Substantia nigra (tissue), 51 donors: ENCODE measurements at places on chromosomes 12 and 14.

GRCh38 chr14:89495718-89496117 is 78.7 kb upstream of the FOXN3 start:
- no peak for DNase-seq

GRCh38 chr12:28759333-28759732 is 389.7 kb upstream of the FAR2 start:
- DNase-seq: no peak

DNA sequence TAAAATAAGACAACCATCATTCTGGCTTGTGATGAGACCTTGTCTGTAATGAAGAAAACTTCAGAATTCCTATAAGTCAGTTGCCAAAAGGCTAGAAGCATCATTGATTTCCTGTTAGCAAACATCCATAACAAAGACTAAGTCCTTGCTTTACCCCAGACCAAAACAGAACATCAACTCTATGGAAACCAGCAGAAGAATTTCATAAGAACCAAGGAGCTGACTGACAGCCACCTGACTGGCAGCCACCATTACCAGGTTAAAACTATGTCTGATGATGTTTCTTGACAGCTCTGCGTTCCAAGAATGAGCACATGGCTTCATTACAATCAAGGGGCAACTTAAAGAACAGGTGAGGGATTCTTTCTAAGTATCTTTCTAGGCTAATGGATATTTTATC is 29.3 kb downstream of the HECTD4 start:
- no peak for DNase-seq

DNA sequence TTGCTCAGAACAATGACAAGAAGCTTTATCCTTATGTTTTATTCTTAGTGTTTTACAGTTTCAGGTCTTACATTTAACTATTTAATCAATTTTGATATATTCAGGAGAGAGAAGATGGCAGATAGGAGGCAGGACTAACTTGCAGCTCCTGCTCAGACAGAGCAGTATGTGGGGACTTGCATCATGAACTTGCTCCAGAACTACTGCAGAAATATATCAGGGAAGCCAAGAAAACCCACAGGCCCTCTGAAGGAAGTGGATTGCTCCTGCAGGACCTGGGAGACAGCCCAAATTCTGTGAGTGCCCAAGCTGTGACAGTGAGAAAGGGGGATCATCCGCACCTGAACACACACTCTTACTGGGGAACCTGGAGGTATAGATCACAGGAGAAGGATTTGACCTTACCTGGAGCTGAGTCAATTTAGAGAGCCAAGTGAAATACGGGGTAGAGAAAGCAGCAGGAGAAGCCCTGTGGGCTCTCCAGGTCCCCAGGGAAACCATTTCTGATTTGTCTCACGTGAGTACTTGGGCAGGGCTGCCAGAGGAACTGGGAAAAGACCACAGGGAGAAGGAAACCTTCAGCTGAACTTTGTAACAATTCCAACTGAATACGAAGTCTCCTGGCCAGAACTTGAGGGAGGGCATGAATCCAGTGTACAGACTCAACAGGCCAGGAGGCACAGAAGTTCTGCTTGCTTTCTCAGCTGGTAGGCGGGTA is 28.9 kb upstream of the TSPAN8 start:
- no peak for DNase-seq

- DNase-seq: no peak
Observed at GRCh38 chr14:59305836-59306555, 117.5 kb downstream of the DAAM1 start.

GRCh38 chr12:39277416-39277815 is 165.5 kb downstream of the KIF21A start:
- no peak for DNase-seq

GRCh38 chr14:99718031-99718810 is 34.1 kb downstream of the CYP46A1 start:
- DNase-seq: no peak

GRCh38 chr14:39984323-39984722 is 552.1 kb upstream of the FBXO33 start:
- no peak for DNase-seq

DNA sequence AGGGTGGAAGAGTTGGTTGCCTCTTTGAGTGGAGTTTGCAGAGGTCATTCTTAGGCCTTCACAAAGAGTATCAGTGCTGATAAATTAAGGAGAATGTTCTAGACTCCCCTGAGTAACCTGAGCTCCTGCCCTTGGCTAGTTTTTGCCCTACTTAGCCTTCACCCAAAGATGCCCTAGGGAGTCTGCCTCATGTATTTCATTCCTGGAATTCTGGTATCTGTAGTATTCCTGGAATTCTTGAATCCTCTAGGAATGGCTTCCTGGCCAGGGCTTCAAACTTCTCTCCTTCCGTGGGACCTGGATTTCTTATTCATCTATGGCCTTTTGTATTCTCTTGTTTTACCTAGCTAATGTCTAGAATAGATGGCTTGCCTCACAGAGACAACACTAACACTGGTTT is 701.1 kb downstream of the NOVA1 start:
- no peak for DNase-seq

DNA sequence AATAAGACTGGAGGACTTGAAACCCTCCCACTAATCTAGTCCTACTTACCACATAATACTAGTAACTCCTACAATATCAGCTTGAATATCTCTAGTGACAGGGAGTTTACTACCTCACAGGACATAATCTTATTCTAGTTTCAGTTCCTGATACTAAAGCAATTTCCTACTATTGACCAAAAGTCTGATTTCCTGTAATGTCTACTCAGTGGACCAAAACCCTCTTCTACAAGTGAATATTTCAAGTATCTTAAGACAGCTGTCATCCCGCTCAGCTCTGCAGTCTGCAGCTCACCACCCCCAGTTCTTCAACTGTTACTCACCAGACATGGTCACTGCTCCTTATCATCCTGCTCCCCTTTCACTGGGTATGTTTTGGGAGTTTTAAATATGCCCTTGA is 70.8 kb upstream of the TMCC3 start:
- DNase-seq: no peak

DNA sequence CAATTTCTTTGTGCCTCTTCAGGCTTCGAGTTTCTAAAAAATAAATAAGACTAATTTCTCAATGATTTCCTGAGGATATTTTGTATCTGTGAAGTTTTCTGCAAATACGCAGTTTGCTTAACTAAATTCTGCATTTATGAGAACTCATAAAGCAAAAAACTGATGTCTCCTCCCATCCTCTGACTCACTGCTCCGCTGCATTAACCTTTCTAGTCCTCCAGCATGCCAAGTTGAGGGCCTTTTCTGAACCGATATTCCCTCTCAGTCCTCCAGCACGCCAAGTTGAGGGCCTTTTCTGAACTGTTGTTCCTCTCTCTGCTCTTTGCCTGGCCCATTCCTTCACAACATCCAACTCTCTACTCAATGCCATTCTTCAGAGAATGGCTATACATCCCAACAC is 3.2 kb downstream of the IPO8 start:
- no peak for DNase-seq

GRCh38 chr12:93524386-93525133 is 47.9 kb upstream of the SOCS2 start:
- DNase-seq: no peak

DNA sequence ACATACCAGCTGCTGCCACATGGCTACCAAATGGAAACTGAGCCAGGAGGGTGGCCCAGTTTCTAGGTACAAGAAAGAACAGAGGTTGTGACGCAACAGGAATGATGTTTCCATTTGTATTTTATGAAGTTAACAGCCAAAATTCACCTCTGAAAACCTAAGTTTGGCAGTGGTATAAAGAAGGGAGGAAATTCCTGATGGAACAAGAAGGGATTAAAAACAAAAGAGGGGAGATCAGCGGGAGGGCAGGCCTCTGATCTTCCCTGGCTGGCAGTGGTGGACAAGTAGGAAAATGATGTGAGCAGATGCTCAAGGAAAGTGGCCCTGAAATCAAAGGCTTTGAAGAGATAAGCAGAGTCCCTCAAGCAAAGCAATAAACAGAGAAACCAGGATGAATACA is 47.3 kb upstream of the BCL2L14 start:
- DNase-seq: no peak

- no peak for DNase-seq
Observed at GRCh38 chr12:92139634-92140150, 6.0 kb downstream of the BTG1 start.

DNA sequence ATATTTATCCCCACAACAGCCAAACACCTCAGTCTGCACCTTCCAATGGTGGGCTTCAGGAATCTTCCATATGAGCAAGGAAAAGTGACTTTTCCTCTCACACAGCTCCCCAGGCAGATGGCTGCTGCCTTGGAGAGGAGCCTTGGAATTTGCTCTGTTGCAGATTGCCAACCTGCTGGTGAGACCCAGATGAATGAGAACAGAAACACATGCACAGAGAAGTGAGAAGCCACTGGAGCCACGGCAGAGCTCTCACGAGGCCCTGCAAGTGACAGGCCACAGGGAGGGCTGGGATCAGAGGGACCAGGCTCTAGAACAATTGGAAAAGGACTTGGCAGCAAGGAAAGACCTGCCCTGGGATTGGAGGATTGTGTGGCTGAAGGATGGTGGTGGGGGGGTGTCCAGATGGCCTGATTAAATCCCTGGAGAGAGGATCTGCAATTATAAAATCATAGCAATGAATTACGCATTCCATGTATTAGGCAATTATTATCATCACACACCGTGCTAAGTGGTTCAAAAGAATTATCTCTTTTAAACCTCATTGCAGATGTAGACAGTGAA is 84.9 kb upstream of the PWP1 start:
- no peak for DNase-seq

GRCh38 chr12:93108985-93109384 is 179.9 kb upstream of the EEA1 start:
- DNase-seq: no peak

GRCh38 chr14:42407153-42407552 is 800.5 kb downstream of the LRFN5 start:
- DNase-seq: no peak

DNA sequence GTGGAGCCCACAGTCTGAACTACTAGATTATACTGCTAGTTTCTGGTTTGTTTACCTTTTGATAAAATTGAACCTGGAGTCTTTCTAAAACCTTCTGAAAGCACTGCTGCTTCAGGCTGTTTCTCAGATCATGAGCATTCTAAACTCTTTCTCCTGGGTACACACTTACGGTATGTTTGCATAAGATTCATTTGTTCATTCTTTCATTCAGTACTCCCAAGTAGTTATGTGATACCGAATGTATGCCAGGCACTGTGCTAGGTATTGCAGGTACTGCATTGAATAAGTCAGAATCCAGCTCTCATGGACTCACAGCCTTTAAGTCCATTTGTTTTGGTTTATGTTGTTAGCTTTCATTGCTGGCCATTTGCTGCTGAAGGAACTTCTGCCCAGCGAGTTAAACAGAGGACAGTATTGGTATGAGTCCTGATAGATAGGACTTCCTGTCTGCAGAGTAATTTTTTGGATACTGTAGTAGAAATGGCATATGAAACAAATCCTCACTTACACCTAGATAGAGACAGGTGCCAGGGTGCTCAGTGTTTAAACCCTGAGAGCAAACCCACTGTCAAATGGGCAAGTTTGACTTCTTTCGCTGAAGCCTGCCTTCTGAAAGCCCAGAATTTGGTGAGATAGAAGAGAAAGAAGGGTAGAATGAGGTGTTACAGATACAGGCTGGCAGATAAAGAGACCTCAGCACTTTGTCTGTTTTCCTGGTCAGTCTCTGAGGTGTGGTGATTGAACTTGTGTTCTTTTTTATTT is 2.1 kb downstream of the SUSD6 start:
- DNase-seq: no peak

GRCh38 chr14:26414926-26415325 is 182.9 kb downstream of the NOVA1 start:
- DNase-seq: no peak

- DNase-seq: no peak
Observed at GRCh38 chr14:28629328-28630004, 137.1 kb upstream of the FOXG1 start.

GRCh38 chr12:94276725-94277124 is 128.3 kb downstream of the PLXNC1 start:
- no peak for DNase-seq

DNA sequence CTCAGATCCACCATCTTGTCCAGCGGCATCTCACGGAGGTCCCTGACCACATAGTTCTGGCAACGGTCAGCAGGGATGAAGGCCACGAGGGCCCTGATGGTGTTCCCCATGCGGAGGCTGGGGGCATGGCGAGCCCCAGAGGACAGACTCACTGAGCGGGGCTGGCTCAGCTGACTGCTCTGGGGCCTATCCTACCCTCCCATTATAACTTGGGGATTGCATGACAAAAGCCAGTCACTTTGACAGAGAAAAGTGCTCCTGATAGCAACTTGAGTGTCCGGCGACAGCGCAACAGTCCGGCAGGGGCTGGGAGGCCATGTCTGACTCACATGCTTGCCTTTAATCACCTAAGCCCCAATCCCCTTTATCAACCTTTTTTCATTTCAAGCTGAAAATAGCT is at the start of gene LRRC10:
Gene LRRC10 (minus strand): TSS at position 179 of the 400 bp plus-strand sequence. CDS start 69 bp downstream, at position 110.
- no peak for DNase-seq

DNA sequence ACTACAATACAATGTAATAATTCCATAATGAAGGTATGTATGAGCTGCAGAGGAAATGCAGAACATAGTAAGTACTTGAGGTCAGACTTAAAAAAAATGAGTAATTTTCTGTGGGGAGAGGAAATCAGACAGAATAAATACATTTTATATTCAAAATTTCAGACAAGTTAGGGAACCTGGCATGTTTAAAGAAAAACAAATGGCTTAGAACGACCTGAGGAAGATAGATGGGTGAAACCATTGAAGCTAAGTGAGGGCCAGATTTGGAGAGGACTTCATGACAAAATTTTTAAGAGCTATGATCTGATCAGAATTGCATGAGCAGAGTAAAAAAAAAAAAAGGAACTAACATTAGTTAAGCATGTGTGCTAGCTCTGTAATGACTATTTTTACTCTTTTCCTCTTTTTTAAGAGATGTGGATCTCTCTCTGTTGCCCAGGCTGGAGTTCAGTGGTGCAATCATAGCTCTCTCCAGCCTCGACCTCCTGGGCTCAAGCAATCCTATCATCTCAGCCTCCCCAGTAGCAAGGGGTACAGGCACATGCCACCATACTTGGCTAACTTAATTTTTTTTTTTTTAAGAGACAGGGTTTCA is 157.6 kb upstream of the PDE3A start:
- DNase-seq: no peak

- no peak for DNase-seq
Observed at GRCh38 chr14:73780391-73780790, 66.2 kb upstream of the PNMA1 start.

DNA sequence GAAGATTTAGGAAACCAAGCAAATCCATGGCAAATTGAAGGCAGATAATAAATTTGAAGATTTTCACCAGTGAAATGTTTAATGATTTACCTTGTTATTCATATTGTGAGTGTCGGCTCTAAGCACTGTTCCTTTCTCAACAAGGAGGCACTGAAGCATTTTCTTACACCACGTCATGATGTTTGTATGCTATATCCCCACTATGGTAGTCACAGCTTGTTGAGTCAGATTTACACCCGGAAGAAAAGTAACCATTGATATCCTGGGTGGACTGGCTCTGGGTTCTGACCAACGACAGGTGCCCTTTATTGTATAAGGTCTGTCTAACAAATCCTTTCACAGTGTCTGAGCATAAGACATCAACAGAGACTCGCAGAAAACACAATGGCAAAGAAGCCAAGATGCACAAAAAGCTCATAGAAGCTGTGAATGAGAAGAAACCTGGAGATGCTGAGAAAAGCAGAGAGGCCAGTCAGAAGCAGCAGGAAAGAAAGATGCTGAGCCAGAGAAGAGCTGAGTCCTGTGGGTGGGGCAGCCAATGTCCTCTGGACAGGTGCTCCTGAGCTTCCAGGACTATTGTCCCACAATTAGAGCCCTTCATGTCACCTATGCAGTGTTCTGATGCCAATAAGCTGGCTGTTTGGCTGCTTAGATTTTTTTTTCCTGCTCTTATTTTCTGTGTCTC is 49.7 kb upstream of the ARHGAP5 start:
- DNase-seq: no peak

GRCh38 chr12:117044790-117045159 is 54.4 kb downstream of the TESC start:
- no peak for DNase-seq
